H1 (cell line): ENCODE measurements at places on chromosomes 7 and 10.

GRCh38 chr10:42924484-42924883 lies 141.9 kb downstream of the BMS1 start:
- DNase-seq, result no peak

GRCh38 chr10:21202776-21203462 lies 305.8 kb upstream of the NEBL start:
- no peak for DNase-seq

DNA sequence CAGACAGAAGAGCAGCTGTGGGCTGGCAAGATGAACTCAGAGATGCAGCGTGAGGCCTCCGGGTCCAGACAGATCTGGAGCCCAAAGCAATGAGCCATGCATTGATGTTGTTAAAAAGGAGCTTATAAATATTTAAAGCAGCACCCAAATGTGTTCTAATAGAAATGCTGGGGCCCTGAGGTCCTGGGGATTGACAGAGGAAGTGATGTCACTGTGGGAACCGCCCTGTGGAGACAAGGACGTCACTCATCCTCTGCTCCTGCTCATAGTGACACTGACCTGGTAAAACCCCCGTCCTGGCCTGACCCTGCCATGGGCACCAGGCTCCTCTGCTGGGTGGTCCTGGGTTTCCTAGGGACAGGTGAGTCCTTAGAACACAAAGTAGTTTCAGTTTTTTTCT lies 197.0 kb upstream of the PRSS58 start:
- no peak for DNase-seq

- no peak for DNase-seq
Observed at GRCh38 chr7:112789453-112789816, 758 bp downstream of the TMEM168 start.

DNA sequence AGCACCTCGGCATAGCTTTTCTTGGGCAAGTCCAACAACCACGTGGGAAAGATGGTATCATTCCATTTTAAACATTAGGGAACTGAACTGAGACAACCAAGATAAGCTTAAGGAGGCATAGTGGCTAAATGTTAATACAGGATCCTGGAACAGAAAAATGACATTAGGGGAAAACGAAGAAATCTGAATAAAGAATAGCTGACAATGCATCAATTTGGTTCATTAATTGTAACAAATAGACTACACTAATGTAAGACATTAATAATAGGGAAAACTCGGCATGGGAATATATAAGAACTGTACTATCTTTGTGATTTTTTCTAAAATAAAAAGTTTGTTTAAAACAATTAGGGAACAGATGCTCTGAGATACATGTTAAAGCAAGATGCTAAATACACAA lies 165.4 kb downstream of the JAZF1 start:
- no peak for DNase-seq

GRCh38 chr10:873020-873419 lies 58.5 kb downstream of the LARP4B start:
- DNase-seq, result no peak

GRCh38 chr10:51001587-51001986 lies 72.7 kb upstream of the PRKG1 start:
- DNase-seq, result no peak

DNA sequence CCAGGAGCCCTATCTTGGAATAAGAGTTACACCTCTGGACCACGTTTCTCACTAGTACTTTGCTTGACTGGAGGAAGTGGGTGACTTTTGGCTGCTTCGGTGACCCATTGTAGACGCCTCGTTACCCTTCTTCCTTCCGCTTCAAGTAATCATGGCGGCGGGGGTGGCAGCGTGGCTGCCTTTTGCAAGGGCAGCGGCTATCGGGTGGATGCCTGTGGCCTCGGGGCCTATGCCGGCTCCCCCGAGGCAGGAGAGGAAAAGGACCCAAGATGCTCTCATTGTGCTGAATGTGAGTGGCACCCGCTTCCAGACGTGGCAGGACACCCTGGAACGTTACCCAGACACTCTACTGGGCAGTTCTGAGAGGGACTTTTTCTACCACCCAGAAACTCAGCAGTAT lies 1.5 kb downstream of the KCND2 start:
- no peak for DNase-seq

DNA sequence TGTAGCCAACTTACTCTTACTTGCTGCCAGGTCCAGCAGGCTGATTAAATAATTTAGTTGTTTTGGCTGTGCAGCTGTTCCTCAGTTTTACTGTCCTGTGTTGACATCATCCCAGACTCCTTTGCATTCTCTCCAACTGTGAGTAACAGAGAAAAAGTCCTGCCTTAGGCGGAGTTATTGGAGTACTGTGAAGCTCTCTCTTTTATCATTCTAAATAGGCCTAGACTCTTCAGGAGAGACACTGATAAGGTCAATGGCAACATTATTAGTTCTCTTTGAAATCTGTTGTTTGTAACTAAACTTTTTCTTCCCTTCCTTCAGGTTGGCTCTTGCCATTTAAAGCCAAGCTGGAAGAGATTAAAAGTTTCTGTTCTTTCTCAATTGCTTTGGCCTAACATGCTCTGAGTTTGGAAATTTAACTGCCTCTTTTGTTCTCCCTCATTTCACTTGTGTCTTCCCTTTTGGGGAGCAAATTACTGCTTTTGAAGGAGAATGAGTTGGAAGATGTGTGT lies 215.7 kb upstream of the CSTF2T start:
- no peak for DNase-seq

GRCh38 chr7:103380395-103381191 lies 33.1 kb downstream of the PSMC2 start:
- no peak for DNase-seq

DNA sequence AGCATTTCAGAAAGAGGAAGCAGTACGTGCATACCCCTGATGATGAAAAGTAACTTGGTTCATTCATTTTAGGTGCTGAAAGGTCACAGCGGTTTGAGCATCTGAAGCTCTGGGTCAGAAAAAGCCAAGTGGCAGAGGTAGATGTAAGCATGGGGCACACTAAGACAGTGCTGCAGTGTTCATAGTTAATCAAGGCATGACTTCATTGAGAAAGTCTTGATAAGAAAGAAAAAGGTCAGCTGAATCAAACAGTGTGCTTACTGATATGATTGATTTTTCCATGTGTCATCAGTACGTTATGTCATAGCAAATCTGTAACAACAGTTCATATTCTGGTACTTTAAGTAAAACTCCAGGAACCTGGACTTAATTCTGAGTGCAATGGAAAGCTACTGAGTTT lies 107.7 kb upstream of the PCLO start:
- no peak for DNase-seq

- no peak for DNase-seq
Observed at GRCh38 chr10:102626026-102626685, 18.1 kb upstream of the TRIM8 start.

DNA sequence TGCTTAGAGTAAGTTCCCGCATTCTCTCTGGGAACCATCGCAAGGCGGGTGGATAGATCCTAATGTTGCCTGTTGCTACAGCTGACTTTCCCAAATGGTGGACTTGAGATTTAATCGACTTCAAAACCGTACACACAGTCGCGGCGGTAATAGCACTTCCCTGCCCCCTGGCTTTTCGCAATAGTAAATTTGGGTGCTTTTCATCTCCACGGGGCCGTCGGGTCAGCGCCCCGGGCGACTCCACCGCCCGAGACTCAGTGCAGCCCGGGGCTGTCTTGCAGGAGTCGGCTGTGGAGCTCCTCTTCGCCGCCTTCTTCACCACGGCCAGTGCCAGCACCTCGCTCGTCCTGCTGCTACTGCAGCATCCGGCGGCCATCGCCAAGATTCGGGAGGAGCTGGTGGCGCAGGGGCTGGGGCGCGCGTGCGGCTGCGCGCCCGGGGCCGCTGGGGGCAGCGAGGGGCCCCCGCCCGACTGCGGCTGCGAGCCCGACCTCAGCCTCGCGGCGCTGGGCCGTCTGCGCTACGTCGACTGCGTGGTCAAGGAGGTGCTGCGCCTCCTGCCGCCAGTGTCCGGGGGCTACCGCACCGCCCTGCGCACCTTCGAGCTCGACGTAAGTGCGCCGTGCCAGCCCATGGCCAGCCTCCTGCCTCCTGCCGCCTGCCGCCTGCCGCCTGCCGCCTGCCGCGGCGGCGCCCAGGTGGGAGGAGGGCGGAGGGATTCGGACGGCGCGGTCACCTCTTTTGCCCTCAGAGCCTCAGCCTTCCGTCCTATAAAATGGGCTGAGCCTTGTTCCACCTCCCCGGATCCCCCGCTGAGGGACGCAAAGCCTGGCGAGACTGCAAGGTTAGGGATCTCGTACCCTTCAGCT lies 5.3 kb downstream of the CYP26C1 start:
- DNase-seq, result no peak

DNA sequence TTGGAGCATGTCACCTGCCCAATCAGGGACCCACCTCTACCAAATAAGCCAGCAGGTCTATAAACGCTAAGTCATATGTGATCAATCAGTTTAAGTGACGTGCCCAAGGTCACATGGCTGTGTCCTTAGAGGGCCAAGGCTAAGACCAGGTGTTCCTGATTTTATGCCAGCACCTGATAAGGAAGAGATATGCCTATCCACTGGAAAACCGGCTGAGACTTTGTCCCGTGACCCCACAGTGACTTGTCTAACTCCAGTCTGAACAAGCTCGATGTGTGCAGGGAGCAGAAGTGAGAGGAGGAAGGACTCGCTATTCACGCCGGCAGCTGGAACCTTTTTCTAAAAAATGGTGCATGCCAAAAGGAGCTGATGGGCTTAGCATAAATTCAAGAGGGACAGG lies 57.0 kb downstream of the PRKAG2 start:
- no peak for DNase-seq

GRCh38 chr10:126288547-126289493 lies 99.5 kb downstream of the ADAM12 start:
- no peak for DNase-seq

GRCh38 chr10:62075912-62076311 lies 174.4 kb downstream of the ARID5B start:
- no peak for DNase-seq

DNA sequence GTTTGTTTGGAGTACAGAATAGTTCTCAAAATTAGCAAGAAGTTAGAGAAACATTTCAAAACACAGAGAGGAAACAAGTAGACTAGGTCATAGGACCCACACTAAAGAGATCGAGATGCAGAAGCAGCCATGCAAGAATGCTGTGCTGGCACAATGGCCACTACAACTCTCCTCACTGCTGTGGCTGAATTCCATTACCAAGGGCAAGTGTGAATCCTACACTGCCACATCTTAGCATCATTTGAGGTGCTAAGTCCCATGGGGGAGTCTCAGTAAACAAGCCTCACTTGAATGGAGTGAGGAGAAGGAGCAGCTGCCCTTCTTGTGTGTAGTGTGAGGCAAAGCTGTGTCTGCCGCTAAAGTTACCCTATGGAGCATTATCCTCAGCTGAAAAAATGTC lies 56.7 kb downstream of the PCLO start:
- DNase-seq, result no peak

DNA sequence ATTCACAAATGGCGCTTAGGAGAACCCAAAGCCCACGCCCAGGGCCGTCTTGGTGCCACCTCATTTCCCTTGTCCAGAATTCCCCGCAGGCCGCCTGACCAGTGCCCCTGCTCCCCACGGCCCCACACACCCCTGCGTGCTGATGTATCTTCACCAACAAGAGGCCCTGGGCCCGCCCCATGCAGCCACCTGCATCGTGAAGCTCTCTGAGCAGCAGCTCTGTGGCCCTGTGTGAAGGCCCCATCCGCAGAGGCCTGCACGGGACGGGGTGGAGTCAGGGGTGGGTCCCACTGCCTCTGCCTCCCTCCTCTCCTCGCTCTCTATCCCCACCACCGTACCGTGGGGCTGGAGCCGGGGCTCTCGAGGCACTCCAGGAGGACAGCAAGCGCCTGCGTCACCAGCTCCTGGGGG lies 14.7 kb downstream of the BRAT1 start:
- no peak for DNase-seq

DNA sequence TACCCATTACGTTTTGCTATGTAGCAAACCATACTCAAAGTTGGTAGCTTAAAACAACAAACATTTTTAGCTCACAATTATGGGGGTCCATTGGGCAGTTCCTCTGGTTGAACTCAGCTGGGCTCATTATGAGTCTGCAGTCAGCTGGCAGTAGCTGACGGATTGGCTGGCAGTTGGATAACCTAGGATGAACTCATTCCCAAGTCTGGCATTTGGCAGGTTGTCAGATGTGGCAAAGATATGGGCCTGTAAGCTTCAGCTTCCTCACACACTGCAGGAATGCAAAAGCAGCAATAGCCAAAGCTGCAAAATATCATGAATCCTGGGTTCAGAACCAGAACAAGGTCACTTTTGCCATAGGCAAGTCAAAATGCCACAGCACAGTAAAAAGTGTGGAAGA lies 412.2 kb upstream of the SORCS1 start:
- no peak for DNase-seq

DNA sequence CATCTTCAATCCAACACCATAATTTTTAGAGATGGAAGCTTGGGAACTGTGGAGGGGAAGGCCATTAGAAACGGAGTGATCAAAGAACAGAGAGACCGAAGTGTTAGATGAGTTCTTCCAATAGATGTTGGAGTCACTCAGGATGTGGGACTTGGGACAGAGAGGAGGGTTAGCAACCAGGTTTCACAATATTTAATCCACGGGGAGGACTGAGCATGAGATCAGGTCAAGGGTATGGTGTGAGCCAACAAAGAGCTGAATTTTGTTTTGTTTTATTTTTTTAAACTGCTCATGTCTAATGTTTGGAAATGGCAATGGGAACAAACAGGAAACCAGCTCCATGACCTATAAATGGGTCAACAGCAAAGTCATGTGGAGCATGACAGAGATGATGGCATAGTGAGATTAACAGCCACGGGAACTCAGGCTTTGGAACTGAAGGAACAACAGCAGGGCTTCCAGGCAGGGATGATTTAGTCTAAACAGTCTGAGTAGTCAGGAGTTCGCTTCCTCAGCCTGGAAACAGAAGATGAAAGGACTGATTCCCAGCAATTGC lies 38.9 kb upstream of the AMPH start:
- no peak for DNase-seq

DNA sequence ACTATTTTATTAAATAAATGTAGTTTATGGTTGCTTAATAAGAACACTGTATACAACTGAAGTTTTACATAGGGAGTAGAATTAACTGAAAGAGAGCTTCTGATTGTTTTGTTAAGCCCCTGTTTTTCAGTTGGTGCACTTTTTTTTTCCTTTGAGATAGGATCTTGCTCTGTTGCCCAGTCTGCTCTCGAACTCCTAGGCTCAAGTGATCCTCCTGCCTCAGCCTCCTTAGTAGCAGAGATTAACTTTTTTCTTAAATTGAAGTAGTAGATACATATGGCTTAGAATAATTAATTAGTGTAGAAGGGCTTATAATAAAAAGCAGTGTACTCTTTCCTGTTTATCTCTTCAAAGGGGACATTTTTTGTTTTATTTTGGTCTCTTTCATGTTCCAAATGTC lies 11.2 kb downstream of the SDHAF3 start:
- DNase-seq, result no peak

- DNase-seq, result no peak
Observed at GRCh38 chr7:32357535-32358277, 132.5 kb downstream of the LSM5 start.

DNA sequence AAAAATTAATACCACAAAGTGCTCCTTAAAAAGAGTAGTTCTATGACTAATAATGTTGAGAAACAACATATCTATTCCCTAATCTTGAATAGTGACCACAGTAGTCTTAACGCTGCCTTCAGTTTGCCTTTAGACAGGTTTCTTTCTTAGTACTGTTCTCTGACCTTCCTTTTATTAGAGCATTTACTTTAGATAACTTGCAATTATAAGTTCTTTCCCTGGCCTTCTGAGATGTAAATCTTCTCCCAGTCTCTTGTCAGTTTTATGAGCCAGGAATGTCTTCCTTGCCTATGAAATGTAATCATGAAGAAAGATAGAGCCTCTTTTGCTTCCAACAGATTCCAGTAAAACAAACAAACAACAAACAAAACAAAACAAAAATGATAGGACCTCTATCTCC lies 1119.8 kb upstream of the LRRTM3 start:
- DNase-seq, result no peak

- DNase-seq, result no peak
Observed at GRCh38 chr7:16062269-16062668, 359.1 kb downstream of the CRPPA start.

GRCh38 chr10:117228210-117228609 lies 12.7 kb upstream of the SLC18A2 start:
- DNase-seq, result no peak
